ENCODE measurements at places on chromosomes 1 and 21. TPM values are rescaled to one million over a fixed set of nuclear protein-coding genes. Genes with fewer than 3 reads are reported as not detected.
A peak's percentile ranks its signal among the peaks of the same experiment; 100 is the strongest.

HHAT gene
- total RNA-seq = 5.3 TPM

TRABD2B gene
- 1.7 TPM for total RNA-seq

SPRR2G gene
- total RNA-seq = not detected

GRIK1 gene
- not detected for total RNA-seq

MYOCOS gene
- total RNA-seq = not detected

AGO4 gene
- 1.2 TPM for total RNA-seq

RNF186 gene
- total RNA-seq = not detected

KIF17 gene
- total RNA-seq = not detected

GRCh38 chr1:154767315-154768240 lies 102.5 kb downstream of the KCNN3 start:
- DNase-seq = peak; percentile 64

- DNase-seq = peak; percentile 70
Observed at GRCh38 chr1:21956720-21957552, 19.8 kb upstream of the HSPG2 start.

GRCh38 chr1:59008599-59009347 lies 224.9 kb upstream of the JUN start:
- peak; percentile 77 for DNase-seq

GRCh38 chr1:171753685-171754352 lies 12.0 kb upstream of the VAMP4 start:
- no peak for DNase-seq

- no peak for DNase-seq
Observed at GRCh38 chr21:43703035-43703880, 15.7 kb upstream of the PDXK start.

GRCh38 chr1:107930292-107930691 lies 34.7 kb downstream of the VAV3 start:
- DNase-seq = no peak

GRCh38 chr1:173152598-173152997 lies 54.5 kb downstream of the TNFSF4 start:
- DNase-seq = no peak

- peak; percentile 79 for DNase-seq
Observed at GRCh38 chr1:61079898-61080336, 2.4 kb upstream of the NFIA start.

DNA sequence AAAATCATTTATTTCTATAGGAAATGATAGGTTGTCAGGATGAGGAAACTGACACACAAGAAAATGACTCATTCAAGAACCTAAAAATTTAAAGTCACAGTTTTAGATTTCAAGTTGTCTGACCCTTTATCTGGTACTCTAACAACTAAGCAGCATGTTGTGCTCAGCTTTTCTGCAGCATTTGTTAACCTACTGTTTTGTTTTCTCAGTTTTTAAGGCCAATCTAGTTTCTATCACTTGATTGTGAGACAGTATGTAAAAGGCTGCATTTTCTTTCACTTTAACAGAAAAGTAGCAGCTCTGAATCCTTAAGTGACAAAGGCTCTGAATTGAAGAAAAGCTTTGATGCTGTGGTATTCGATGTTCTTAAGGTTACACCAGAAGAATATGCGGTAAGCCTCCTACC lies 59.1 kb downstream of the RALGPS2 start:
- DNase-seq = no peak

- no peak for DNase-seq
Observed at GRCh38 chr1:69401879-69402278, 165.8 kb upstream of the LRRC7 start.

GRCh38 chr1:33443705-33444180 lies 12.8 kb upstream of the PHC2 start:
- no peak for DNase-seq

GRCh38 chr1:37474697-37475379 lies 458 bp downstream of the ZC3H12A start:
- no peak for DNase-seq

DNA sequence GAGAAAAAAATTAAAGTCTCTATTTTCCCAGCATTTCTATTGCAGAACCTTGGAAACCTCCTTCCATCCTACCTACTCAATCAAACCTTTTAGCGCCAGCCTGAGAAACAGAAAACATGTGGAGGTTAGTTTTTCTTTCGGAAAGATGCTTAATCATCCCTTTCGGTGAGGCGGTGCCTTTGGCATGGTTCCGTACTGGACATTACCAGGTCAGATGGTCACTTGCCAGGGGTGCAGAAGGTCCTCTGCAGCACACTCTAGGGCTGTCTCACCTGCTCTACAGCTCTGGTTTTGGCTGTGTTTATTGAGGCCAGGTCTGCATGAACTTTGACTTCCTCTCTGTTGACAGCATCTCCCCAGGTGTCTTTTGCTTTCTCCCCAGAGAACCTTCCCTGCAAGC lies 121.5 kb downstream of the PLD5 start:
- DNase-seq = no peak

- DNase-seq = peak; percentile 15
Observed at GRCh38 chr1:53025034-53025768, 36.8 kb upstream of the PODN start.

- no peak for DNase-seq
Observed at GRCh38 chr1:228370941-228371740, 35.5 kb downstream of the TRIM11 start.

- no peak for DNase-seq
Observed at GRCh38 chr1:76944942-76945341, 77.7 kb downstream of the ST6GALNAC5 start.

GRCh38 chr1:204524986-204525385 lies 8.8 kb downstream of the MDM4 start:
- DNase-seq = no peak

DNA sequence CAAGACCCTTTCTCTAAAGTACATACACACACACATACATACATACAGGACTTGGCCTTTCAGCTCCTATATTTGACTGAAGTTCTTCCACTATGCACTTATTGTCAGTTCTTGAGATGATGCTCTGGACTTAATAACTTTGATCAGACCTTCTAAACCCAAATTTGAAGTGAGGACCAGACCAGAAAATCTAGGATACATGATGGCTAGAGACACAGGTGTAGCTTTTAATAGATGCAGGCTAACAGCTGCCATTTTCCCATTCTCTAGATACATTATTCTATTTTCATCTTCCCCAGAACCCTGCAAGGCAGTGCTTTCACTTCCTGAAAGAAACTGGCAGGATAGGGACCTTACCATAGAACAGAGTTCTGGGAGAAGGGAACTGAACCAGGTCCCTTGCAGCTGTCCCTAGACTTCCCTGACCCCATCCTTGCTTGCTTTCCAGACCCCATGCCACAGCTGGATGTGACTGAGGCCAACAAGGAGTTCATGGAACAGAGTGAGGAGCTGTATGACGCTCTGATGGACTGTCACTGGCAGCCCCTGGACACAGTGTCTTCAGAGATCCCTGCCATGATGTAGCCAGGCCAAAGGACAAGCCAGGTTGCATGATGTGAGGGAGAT lies 14.9 kb upstream of the RAB42 start:
- DNase-seq = peak; percentile 42

GRCh38 chr1:153771261-153771660 lies 3.9 kb upstream of the SLC27A3 start:
- DNase-seq = no peak

DNA sequence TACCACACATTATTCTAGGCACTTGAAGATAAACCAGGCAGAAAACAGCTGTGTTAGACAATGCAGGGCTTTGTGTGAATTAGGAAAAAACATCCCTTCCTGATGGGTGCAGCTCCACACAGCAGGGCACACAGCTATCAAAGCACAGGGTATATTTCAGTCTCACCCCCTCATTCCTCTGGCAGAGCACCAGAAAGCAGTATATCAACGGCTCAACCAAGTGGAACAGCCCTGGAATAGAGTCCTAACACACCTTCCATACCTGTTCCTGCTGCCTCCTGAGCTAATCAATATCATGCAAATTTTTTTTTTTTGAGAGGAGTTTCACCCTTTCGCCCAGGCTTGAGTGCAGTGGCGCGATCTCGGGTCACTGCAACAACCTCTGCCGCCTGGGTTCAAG lies 32.1 kb downstream of the LYST start:
- no peak for DNase-seq

- no peak for DNase-seq
Observed at GRCh38 chr1:178619042-178619927, 105.8 kb upstream of the RALGPS2 start.

- peak; percentile 98 for DNase-seq
Observed at GRCh38 chr1:156104065-156104810, 10.3 kb upstream of the LMNA start.

DNA sequence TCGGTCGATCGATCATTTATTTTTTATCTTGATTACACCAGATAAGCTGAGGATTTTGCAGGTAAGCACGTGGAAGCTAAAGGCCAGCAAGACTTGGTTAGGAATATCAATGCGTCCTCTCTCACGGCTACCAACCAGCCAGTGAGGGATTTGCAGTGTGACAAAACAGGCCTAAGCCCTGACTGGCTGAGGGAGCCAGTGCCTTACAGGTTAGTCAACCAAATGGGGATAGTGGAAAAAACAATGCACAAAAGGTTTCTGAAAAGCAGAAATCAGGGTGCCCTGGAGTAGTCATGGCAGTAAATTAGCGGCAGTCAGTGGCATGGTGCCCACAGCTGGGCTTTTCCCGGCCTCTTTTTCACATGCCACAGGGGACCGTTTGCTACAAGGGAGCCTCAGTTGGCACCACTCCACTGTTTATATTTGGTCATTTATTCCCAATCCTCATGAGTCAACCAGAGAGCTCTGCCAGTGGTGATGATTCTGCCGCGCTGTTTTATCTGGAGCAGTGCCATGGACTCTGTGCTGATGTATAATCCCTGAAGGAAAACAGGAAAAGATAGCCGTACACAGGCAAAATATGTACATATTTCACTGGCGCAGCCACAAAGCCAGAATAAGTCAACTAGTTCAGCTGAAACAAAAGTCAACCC lies 167.6 kb downstream of the RHOU start:
- peak; percentile 95 for DNase-seq

GRCh38 chr1:55015731-55016620 lies 17.2 kb downstream of the BSND start:
- no peak for DNase-seq

GRCh38 chr21:15857740-15858139 lies 128.0 kb downstream of the USP25 start:
- no peak for DNase-seq
